ENCODE measurements at places on chromosomes 16 and 17.
A peak's percentile ranks its signal among the peaks of the same experiment; 100 is the strongest.

- DNase-seq = no peak
These were observed 2.8 kb upstream of the RAPGEFL1 start for GRCh38 chr17:40174514-40174913.

- peak; percentile 38 for DNase-seq
These were observed 20.5 kb downstream of the DEXI start for GRCh38 chr16:10921536-10922327.

GRCh38 chr16:87048038-87048729 lies 269.0 kb downstream of the C16orf95 start:
- DNase-seq = no peak

DNA sequence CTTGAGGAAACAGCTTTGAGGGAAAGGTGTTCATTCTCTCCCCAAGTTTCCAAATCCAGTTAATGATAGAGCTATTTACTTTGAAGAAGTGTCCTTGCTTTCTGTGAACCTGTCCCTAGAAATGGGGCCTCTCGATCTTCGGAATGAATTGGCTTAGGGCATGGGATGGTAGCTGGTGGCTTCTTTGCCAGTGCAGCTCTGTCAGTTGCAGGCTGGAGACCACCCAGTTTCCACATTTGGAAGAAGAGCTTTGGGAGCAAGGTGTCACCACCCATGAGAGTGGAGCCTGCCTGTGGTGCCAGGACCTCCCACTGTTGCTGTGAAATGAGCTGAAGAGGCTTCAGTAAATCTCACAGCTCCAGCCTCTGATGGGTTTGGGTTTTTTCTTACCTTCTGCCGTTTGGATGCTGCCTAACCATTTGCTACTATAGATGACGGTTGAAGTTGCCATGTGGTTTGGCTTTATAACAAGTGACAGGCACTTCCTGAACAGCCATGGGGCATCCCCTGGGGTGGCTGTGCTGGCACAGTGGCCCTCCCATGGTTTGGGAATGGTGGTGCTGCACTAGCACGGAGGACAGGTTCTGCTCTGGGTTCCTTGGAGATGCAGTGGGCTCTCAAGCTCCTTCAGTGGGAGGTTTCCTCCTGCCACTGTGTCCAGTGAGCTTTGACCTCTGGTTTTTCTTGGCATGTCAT lies 19.5 kb upstream of the SLC5A10 start:
- no peak for DNase-seq

GRCh38 chr16:74053312-74053711 lies 243.3 kb upstream of the PSMD7 start:
- DNase-seq = no peak

DNA sequence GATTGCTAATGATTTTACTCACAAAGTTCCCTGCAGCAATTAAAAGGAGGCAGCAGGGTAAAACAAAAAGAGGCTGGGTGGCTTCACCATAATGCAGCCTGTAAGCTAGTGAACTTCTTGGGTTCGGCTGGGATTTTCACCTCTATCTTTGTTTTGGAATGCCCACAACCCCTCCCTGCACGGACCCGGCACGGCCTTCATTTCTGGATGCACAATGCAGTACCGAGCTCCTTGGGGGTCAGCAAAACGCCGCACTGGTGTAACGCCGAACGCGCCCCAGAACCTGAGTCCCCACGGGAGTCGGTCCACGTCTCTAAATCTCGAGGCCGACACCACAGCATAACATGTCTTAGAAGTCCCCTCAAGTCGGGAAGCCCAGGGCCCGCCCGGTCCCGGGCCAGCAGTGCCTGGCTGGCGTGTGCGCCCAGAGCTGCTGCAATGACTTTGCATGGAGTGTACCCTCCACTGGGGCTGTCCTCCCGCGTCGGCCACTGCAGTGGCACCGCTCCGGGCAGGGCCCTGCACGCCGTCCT lies 759 bp downstream of the UBE2O start:
- DNase-seq = no peak

GRCh38 chr16:27729516-27730304 lies 179.8 kb downstream of the KATNIP start:
- DNase-seq = no peak

- no peak for DNase-seq
These were observed 4.7 kb downstream of the DNAH17 start for GRCh38 chr17:78572239-78573205.

- no peak for DNase-seq
These were observed 2.4 kb upstream of the USP36 start for GRCh38 chr17:78842881-78843565.

- DNase-seq = no peak
These were observed 295.4 kb upstream of the AXIN2 start for GRCh38 chr17:65856865-65857264.

DNA sequence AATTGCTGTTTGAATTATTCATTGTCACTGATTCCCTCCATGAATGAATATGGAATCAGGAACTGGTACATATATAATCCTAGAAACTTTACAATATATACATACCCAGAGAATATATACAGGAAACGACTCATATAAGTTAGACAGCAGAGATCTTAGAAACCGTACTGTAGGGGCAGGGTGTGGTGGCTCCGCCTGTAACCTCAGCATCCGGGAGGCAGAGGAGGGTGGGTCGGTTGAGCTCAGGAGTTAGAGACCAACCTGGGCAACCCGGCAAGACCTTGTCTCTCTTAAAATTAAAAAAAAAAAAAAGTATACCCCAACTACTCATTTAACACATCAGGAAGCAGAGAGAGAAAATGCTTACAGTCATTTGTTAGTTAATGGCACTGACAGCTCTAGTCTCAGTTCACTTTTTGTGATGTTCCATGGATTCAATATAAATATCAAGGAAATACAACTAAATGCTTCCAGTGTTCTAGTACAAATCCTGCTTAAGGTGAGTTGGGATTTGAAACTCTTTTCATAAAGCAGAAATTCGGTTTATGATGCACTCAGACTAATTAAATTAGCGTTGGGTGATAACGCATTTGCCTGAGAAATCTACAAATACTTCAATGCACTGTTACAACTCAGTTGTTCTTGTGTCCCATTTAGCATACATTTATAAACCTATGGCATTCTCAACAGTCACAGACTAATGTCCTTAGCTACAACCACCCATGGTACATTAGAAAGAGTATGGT lies 5.6 kb downstream of the GLG1 start:
- no peak for DNase-seq

- no peak for DNase-seq
These were observed 39.6 kb downstream of the CDRT15 start for GRCh38 chr17:14197057-14197456.

DNA sequence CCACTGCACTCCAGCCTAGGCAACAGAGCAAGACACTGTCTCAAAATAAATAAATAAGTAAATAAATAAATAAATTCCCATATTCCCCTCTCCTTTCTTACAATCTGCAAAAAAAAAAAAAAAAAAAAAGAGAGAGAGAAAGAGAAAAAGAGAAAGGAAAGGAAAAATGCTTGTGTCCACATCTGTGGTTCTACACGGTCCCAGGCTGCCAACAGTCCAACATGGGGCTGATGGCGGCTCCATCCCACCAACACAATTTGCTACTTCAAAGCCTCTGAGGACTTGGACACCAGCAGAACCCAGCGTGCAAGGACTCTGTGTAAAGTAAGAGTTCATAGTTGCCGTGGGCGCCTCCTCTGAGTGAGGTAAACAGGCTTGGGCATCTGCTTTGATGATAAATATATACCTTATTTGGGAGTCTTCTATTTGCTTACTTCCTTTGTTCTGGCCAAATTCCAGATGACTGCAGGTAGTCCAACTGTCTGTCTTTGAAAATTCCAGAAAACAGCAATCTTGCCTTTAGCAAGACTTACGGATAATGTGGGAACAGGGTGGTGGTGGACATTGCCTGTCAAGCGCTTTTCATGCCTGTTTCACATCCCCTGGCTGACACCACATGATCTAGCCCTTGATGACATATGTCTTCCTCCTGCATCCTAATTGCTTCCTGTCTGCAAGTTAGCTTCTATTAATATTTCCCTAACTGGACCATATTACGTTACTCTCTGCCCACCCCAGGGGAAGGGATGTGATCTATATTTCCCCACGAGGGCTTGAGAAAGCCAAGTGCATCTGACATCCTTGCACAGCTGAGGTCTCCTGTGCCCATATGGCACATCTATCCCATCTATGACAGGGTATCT lies 10.1 kb downstream of the LITAF start:
- DNase-seq = no peak

- no peak for DNase-seq
These were observed 2.3 kb downstream of the MAP3K3 start for GRCh38 chr17:63624531-63624880.

- no peak for DNase-seq
These were observed 1.8 kb upstream of the TCAP start for GRCh38 chr17:39663340-39663687.

- peak; percentile 87 for DNase-seq
These were observed at the start of gene SLC25A39 for GRCh38 chr17:44324571-44325275. TSS of gene SLC25A39 (minus strand) at chr17:44324823. CDS start at chr17:44323562, 1,261 bp downstream.

Measured in tibial nerve (tissue), 4 donors.